AML-193 (cell line): ENCODE measurements at places on chromosomes 2 and 18.

DNA sequence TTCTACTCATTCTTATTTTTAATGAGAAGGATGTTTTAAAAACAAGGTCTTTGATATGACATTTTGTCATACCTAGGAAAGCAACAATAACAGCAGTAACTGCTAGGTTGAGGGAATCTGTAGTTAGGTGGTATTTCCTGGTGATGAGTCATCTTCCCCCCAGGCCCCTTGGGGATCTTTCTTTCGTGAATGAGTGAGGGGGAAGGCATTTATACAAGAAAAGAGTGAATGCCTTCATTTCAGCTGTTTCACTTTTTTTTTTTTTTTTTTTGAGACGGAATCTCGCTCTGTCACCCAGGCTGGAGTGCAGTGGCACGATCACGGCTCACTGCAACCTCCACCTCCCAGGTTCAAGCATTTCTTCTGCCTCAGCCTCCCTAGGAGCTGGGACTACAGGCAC lies 108.6 kb downstream of the MAP4K4 start:
- DNase-seq: no peak

- no peak for DNase-seq
These were observed 1.0 kb upstream of the MOGAT1 start for GRCh38 chr2:222670191-222671038.

DNA sequence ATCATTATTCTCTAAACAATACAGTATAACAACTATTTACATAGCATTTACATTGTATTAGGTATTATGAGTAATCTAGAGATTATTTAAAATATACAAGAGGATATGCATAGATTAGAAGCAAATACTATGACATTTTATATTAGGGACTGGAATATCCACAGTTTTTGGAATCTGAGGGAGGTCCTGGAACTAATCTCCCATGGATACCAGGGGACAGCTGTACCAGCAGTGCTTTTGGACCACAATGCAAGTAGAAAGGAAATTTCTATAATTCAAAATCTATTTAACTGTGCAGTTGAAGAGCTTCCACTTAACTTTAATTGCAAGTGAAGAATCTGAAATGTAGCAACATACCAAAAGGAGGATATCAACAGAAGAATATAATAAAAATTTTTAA lies 120.8 kb downstream of the LTBP1 start:
- no peak for DNase-seq

DNA sequence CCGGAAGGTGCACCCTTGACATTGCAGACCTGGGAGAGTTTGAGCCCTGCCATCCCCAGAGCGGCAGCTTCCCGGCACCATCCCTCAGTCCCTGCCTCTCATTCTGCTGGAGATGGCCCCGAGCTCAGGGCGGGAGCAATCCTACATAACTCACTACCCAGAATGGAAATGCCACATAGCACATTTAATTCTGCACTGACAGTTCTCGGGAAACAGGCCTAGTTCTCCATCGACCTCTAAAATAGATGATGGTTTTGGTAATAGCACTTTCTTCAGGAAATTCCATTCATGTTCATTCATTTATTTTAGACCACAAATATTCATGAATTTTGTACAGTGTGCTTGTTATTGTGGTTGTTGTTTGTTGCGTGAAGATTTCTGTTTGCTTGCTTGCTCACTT lies 92.9 kb upstream of the SLC14A2 start:
- no peak for DNase-seq

DNA sequence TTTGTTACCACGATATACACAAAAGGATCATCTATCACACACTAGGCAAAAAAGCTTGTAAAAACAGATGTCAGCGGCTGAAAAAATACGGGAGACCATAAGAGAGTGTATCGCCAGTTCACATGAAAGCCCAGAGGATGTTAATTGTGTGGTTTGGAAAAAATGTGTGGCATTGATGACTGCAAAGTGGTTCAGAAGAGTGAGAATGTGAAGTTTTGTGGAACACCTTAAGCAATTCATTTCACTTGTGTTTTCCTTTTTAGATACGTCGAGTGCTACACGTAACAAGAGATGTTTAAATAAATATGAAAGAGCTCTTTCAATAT lies 61.7 kb upstream of the DAPL1 start:
- no peak for DNase-seq

DNA sequence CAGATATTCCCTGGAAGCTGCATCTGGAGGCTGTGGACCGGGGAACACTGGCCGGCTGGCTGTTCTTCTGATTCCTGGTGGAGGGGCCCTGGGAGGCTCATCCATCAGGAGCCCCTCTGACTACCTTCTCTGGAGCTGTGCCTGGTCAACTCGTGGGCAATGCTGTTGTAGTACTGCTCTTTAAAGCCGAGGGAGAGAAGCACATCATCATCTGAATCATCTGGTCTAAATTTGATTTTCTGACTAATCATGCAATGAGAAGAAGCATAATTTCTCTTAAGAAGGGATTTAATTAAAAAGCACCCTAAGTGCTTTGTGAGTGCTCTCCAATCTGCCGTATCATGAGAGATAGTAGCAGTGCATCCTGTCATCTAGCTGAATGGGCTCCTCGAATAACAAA lies 229.5 kb downstream of the FHOD3 start:
- no peak for DNase-seq

DNA sequence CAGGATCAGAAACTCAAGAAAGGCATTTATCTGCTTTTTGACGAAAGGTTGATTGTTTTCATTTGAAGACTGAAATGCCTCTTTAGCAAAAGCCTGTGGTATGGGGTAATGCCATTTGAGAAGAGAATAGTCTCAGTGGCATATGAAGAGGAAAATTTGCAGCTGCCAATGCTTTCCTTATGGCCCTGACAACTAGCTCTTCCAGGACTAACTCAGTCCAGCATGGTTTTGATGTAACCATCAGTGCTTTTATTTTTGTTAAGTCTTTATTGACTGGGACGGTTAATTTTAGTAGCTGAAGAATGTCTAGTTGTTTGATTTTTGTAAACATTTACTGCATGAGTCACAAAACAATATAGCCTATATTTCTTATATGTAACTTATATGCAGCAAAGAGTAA lies 158.4 kb downstream of the LNPK start:
- no peak for DNase-seq

GRCh38 chr2:241189856-241190201 lies 1.4 kb downstream of the ANO7 start:
- no peak for DNase-seq

- DNase-seq: no peak
These were observed 111.9 kb downstream of the DNAH7 start for GRCh38 chr2:195956725-195957124.

GRCh38 chr2:230537531-230537976 lies 121.6 kb downstream of the SP100 start:
- no peak for DNase-seq

GRCh38 chr2:176885661-176886060 lies 326.9 kb upstream of the HNRNPA3 start:
- DNase-seq: no peak

- no peak for DNase-seq
These were observed 73.6 kb downstream of the NPAS2 start for GRCh38 chr2:100893392-100894104.

GRCh38 chr2:72863046-72863445 lies 24.2 kb upstream of the SPR start:
- DNase-seq: no peak

DNA sequence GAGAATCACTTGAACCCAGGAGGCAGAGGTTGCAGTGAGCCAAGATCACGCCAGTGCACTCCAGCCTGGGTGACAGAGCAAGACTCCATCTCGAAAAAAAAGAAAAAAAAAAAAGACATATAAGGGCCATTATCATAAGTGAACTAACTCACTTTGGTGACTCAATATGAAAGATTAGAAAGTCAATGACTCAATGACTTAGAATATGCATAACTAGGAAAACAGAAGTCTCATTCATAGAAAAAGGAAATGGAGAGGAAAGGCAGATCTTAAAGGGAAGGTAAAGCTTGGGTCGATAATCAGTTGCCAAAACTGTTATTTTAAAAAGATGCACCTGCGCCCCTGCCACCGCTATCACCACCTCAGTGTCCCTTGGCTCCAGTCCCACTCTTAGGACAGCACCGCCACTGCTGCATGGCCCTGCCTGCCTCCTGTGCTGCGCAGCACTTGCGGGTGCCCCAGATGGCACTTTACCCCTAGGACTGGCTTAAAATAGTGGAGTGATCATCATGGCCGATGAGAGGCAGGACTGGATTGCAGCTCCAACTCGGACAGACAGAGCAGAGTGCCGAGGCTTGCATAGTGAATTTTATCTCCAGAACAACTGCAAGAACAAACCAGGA lies 54.7 kb downstream of the INO80D start:
- DNase-seq: no peak
